ENCODE measurements at places on chromosomes 2 and 18. TPM values are rescaled to one million over a fixed set of nuclear protein-coding genes. Genes with fewer than 3 reads are reported as not detected.

The STPG4 gene
- total RNA-seq = not detected

DNA sequence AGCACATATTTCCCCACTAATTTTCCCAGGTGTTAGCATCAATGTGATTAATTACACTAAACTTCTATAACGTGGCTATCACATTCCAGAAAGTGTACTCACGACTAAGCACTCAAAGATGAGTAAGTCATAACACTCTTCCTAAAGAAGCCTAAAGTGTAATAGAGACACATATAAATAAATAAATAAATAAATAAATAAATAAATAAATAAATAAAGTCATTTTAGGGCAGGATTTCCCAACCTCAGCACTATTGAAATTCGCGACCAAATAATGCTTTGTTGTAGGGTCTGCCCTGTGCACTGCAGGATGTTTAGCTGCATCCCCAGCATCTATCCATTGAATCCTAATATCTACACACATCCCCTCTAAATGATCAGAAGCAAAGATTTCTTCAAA lies 390.9 kb downstream of the CDH7 start:
- no peak for DNase-seq

The DAPL1 gene
- total RNA-seq = not detected

DNA sequence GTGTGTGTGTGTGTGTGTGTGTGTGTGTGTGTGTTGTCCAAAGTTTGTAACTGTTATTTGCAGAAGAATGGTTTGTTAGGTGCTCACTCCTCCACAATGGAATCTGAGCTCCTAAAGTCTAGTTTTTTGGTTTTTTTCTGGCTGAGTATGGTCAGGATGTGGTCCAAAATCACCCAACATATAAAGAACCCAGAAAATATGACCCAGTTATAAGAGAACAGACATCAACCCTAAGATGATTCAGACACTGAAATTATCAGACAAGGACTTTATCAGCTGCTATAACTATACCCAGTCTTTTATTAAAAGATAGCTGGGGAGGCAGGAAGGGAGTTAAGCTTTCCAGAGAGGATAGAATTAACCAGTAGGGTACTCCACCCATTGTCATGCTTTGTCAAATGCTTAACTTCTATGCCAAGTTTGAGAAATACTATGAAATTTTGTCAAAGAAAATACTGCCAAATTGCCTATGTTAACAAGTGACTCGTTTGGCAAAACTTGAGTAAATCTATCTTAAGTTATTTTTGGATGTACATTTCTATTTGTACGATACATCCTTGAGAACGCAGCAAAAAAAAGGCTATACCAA lies 57.5 kb downstream of the TANK start:
- no peak for DNase-seq

The LRRFIP1 gene
- total RNA-seq = 101 TPM

GRCh38 chr2:29855924-29856639 lies 65.3 kb downstream of the ALK start:
- no peak for DNase-seq

- no peak for DNase-seq
These were observed 16.2 kb upstream of the RHOB start for GRCh38 chr2:20430461-20431300.

- no peak for DNase-seq
These were observed 19.7 kb upstream of the STPG4 start for GRCh38 chr2:47174733-47175361.

The MAPK4 gene
- 28.8 TPM for total RNA-seq

DNA sequence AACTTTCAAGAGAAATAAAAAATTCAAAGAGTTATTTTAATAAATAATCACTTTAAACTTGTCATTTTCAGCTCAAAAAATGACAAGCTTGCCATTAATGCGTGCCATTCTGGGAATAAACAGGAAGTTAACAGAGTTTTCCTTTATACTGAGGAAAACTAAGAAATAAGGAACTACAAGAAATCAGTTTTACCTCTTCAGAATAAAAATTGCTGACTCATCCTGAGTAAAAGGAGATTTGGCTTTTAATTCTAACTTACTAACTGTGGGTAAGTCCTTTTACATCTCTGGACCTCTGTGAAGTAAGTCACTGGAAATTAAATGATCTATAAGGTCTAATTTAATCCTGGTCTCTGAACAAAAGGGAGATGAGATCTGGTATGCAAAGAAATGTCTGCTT lies 16.1 kb downstream of the CEBPZ start:
- no peak for DNase-seq

The AFF3 gene
- 10.0 TPM for total RNA-seq

DNA sequence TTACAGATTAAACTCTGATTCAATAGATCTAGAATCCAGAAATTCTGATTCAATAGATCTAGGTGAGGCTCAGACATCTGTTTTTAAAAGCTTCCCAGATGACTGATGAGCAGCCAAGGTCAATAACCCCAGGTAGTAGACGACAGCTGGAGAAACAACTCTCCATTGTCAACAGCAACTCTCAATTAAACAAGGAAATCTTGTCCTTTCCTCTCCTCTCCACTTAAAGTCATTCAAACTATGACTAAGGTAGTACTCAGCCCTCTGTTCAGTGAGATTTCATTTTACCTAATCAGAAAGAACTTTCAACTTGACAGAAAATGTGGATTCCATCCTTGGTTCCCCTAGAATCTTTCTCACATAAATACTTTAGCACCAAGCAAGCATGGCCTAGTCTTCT lies 94.6 kb upstream of the SCG2 start:
- no peak for DNase-seq

The CFAP65 gene
- total RNA-seq = not detected

DNA sequence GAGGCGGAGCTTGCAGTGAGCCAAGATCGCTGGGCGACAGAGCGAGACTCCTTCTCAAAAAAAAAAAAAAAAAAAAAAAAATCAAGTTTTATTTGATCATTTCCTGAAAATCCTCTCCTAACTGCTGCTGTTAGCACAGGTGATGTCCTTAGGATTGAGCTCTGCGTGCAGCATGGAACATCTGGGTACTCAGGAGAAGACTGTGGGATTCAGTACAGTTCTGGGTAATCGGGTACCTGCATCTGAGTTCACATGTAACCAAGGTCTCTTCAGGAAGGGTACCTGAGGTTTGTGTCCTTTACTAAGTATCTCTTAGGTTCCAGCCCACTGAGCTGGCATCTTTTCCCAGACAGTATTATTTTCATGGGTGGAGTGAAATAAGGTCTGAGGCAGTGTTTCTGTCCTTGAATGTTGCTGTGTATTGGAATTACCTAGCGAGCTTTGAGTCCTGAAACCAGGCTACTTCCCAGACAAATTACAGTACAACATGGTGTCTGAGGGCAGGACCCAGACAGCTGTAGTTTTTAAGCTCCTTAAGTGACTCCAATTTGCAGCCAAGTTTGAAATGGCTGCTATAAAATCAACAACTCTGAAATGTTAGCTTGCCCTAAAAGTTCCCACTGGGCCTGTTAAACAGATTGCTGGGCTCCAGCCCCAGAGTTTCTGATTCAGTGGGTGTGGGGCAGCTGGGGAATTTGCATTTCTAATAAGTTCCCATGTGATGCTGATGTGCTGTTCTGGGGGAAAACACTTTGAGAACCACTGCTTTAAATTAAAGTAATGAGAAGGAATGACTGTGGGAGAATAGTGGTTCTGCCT lies 120.5 kb downstream of the PMAIP1 start:
- DNase-seq = no peak

- no peak for DNase-seq
These were observed 189.9 kb downstream of the INO80D start for GRCh38 chr2:205895981-205896655.

DNA sequence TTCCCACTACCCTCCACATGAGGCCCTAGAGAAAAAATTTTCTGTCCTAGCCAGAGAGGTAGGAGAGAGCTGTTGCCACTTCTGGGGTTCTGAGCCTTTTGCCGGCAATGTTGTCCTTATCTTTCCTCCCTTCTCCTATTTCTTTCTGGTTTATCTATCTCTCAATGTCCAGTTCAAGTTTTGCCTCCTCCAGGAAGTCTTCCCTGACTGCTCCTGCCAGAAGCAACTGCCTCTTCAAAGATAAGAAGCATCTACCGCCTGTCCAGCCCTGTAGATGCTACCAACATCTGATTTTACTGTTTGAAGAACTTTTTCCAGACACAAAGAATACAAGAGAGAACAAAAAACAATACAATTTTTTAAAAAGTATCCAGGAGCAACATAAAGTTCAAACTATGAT lies 220.8 kb upstream of the KLHL29 start:
- no peak for DNase-seq

The ALK gene
- total RNA-seq = not detected

GRCh38 chr2:101983928-101984327 lies 7.8 kb upstream of the IL1R2 start:
- DNase-seq = no peak

- DNase-seq = no peak
These were observed 6.3 kb downstream of the OST4 start for GRCh38 chr2:27065128-27065527.

DNA sequence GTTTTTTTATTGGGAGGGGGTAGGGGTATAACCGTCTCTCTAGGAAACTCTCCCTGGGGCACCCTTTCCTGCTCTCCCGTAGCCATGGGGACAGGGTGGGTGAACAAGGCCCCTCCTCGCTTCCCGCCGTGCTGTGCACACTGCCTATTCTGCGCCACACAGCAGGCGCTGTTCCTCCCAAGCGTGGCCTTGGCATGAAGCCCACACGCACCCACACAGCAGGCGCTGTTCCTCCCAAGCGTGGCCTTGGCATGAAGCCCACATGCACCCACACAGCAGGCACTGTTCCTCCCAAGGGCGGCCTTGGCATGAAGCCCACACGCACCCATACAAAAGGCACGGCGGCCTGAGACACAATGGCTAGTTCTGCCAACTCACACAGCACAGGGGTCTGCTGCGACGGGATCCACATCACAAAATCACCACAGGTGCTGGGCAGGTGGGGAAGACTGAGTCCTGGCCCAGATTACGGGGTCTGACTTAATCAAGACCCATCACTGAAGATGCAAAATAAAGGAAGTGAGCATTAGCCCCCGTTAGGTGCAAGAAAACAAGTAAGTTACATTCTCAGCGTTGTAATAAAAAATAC lies 46.6 kb upstream of the TPO start:
- peak; percentile 73 for DNase-seq

GRCh38 chr2:126644630-126645191 lies 11.2 kb upstream of the GYPC start:
- no peak for DNase-seq

GRCh38 chr2:36982467-36982866 lies 16.1 kb upstream of the STRN start:
- DNase-seq = no peak

- DNase-seq = no peak
These were observed 110.2 kb downstream of the SETBP1 start for GRCh38 chr18:44790860-44791259.

DNA sequence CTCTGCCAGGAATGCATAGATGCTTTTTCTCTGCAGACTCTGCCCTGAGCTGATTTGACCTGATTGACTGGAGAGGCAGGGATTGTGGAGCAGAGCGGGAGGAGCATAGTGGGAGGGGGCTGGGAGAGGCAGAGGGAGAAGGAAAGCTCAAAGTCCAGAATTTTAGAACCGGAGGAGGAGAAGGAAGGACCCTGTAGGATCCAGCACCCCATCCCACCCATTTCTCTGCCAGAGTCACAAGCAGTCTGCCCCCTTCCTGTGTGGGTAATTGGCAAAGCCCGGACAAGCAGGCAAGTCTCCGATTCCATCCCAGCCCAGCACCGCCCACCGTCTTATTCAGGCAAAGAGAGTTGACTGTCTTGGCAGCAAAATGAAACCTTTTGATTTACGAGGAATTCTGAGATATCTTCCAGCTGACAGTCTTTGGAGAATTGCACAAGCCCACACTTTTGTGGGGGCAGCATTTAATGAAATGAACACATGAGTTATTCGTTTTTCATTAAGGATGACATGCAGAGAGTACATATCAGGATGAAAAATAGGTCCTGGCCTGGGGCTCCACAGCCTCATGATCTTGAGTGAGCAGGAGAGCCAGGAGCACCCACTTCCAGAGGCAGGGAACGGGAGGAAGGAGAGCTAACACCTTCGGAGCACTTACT lies 103.1 kb downstream of the MCFD2 start:
- peak; percentile 70 for DNase-seq

The WDR54 gene
- 4.4 TPM for total RNA-seq

- DNase-seq = no peak
These were observed 208.0 kb downstream of the SRBD1 start for GRCh38 chr2:45403036-45403435.

GRCh38 chr2:190996338-190996946 lies 17.5 kb downstream of the STAT1 start:
- no peak for DNase-seq

- peak; percentile 75 for DNase-seq
These were observed at the start of gene SETBP1 for GRCh38 chr18:44680273-44681075. SETBP1 (plus strand) TSS chr18:44680888; CDS start chr18:44701347, 20,459 bp downstream.

GRCh38 chr18:40874233-40874632 lies 1080.8 kb upstream of the PIK3C3 start:
- DNase-seq = no peak

The CLIP4 gene
- total RNA-seq = 31.4 TPM

The POTEI gene
- total RNA-seq = not detected

- DNase-seq = no peak
These were observed 34.0 kb downstream of the LOXHD1 start for GRCh38 chr18:46622999-46623398.

The ZC3H15 gene
- 28.0 TPM for total RNA-seq

DNA sequence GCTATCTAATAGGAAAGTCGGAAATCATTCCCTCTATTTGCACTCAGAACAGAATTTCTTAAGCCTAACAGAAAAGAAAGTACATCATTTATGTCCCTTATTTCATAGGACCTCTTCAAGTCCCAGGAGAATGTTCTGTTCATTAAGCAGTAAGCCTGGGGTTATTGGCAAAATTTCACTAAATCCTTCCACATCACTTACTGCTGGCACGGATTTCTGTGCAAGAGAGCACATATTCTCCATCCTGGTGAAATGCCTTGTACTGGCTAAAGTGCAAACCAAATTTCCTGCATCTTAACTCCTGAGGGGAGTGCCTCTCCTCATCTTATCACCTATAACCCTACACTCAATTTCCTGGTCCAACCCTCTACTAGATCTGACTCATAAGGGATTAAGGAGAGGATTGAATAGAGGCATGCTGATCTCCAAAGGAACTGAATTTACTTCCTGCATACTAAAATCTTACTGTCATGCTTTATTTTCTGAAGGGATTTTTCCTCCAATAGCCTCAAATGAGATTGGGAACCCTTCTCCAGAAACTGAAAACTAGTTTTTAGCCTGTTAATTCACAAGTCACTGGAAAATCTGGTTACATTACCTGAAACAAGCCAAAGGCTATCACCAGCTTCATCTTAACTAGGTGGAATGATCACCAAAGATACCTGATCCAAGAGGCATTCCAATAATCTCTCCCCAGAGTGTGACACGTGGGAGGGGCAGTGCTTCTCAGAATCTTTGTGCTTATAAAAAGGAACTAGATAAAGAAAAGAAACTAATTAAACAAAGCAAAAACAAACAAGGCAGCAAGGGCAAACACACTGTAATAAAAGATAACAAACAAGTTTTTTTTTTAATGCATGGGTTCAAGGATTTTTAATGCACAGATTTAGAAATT lies 311.1 kb downstream of the NR4A2 start:
- DNase-seq = no peak

The CYTIP gene
- total RNA-seq = 1.2 TPM
